ENCODE measurements at places on chromosomes 1 and 21.

DNA sequence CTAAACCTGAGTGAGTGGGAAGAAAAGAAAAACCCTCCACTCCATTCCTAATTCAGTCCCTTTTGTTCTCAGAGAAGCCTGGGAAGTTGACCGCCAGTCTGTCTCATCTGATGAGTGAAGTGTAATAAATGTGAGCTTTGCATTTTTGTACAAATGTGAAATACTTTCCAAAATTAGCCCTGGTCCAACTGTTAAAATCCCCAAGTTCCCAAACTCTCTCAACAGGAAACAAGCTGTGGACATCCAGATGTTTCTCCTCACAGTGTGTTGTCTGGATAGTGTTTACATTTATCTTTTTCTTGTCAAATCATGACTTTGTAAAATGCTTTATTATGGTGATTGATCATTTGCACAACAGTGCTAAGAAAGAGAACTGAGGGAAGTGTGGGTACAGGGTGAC, 145.1 kb downstream of the TM2D1 start:
- DNase-seq = no peak

DNA sequence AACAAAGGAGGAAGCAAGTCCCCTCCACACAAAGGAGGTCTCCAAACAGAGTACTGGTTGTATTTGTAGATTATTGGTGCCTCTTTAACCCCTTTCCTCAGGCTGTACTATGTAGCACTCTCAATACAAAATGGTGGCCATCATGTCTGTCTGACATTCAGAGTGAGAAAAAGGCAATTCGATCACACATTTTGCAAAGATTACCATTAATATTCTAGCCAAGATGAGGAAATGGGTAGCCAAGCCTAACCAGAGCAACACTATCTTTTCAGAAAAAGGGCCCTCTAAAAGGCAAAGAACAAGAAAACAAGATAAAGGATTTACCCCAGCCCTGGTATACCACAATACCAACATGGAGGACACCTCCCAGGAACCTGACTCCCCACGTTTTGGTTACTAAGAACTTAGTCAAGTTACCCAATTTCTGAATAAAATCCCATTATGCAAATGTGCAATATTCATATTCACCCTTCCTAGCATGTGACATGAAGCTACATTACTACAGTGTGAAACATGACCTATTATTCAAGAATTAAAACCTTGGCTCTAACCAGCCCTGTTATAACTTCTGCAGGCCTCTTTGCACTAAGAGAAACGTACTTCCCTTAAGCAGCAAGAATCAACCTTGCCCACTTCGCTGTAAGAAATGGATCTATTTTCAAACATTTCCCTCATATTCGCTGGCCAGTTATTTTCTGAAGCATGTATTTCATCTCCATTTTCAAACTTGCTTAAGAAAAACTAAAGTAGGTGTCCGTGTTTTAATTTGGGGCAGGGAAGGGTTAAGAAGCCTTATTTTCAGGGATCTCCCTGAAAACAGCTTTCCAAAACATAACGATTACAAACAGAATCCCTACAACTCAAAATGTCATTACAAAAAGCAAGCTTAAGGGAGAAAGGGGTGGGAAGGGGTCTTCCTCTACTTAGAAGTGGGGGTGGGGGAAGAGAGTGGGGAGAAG, 2.1 kb downstream of the KDM5B start:
- DNase-seq = no peak

GRCh38 chr1:224780736-224781135, 148.7 kb upstream of the DNAH14 start:
- no peak for DNase-seq

GRCh38 chr1:55682198-55682597, 467.0 kb upstream of the USP24 start:
- DNase-seq = no peak

DNA sequence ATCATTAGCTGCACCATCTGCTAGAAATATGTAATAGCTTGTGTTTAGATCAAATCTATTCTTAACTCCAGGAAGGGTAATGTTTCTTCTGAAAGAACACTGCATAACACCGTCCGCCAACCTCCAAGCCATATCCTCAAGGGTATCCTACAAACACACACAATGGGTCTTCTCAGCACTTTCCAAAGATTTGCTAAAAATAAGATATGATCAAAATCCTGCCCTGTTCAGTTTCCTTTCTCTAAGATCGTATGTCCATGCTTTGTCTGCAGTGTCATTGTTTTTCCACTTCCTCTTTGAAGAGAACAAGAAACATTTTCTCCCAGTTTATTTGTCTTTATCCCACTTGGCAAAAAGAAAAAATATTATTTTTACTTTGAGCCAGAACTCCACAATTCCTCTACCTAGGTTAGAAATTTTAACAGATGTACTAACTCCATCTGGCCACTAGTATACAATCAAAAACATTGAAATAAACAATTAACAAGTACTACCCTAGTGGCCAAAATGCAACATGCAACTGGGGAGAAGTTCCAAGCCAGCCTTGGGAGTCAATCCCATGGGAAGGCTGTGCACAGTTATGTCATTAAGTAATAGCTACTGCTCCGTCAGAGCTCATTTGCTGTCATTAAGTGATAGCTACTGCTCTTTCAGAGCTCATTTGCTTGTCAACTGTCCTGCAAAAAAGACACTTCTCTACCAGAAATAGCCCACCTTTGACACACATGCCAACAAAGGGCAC, 37.8 kb downstream of the FRRS1 start:
- DNase-seq = no peak

GRCh38 chr1:67555461-67556296, 125.5 kb upstream of the SERBP1 start:
- DNase-seq = no peak

- DNase-seq = no peak
Measured at GRCh38 chr1:92240034-92240433, 22.3 kb downstream of the C1orf146 start.

DNA sequence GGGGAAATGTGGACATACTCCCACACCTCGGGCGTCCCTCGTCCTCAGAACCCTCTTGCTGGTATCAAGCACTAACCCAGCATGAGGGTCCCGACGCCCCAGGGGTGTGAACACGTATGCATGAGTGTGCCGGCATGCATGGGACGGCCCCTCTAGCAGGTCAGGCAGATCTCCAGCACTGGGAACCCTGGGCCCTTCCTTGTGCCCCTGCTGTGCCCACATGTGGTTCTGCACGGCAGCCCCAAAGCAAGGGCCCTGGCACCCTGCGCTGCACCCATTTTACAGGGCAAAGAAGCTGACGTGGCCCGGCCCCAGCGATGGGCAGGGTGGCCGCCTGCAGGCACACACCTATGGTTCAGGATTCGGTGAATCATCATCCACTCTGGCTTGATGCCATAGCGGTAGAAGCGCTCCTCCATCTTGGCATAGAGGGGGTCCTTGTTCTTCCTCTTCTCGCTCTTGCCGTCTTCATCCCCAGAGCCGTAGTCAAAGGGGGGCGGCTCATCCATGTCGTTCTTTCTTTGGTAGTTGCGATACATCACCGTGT, 34.2 kb downstream of the CHD5 start:
- no peak for DNase-seq

GRCh38 chr1:15475752-15476314, at the start of gene CELA2B:
Gene CELA2B, plus strand, starts transcription at chr1:15476104. Its CDS starts 22 bp downstream, at chr1:15476126.
- no peak for DNase-seq

DNA sequence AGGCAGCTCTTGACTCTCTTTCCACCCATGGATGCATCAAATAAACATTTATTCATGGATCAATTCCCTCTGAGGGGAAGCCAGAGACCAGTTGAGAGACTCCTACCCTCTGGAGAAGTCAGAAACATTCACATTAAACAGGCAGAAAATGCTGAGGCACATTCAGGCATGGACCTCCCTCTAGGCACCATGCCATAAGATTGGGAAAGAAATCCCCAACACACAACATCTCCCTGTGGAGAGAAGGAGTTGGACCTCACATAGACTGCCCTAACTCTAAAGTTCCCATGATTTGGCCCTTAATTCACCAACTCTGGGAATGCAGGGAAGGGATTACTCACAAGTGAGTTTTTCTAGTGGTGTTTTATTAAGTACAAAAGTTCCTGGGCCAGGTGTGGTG, 415.3 kb upstream of the C1orf87 start:
- DNase-seq = no peak

DNA sequence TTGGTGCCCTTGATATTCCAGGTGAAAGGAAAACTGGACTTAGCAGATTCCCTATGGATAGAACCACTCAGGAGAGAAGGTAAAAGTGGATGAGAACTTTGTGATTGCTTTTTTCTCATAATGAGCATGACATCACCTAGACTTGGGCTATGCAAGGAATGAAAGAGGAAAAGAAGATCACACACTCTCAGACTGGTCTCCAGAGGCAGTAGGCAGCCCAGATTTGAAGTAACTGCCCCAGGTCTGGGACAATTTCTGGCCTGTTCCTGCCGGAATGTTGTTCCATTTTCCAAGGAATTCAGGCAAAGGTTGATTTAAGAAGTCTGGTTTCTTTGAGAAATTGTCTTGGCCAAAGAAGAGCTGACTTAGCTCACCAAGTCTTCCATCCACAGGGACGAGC, 31.7 kb upstream of the USP24 start:
- DNase-seq = no peak

GRCh38 chr1:105585791-105586190, 1470.7 kb upstream of the PRMT6 start:
- no peak for DNase-seq

DNA sequence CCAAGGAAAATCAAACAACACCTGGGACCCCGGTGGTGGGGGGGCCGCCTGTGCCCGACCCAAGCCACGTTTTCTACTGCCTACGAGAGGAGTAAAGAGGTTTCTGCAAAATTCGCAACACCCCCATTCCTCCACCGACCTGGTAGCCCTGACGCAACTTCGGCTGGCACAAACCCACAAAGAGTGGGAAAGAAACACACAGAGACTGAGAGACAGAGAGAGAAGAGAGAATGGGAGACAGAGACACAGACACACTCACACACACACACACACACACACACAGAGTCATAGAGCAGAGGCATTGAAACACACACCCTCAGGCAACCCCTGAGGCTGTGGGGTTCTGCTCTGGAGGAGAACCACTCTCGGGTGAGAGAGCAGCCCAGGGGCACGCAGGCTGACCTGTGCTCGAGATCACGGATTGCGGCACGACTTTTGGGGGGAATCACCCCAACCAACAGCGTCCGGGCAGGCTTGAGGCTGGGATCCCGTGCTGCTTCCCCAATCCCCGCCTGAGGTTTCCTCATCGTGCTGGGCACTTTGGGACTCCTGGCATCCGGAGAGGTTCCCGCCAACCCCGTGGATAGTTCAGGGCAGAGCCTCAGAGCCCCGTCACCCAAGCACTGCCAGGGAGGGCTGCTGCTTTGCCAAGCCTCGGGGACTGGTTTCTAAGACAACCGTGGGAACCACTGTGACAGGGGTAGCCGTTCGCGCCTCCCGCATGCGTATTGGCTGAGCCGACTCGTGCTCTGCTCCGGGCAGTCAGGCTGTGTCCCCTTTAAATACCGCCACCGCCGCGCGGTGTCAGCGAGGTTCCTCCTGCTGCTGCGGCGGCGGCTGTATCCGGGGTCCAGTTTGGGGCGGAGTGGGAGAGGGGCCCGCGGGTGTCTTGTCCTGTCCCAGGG, 682.4 kb upstream of the TPTE start:
- DNase-seq = peak; percentile 12

- DNase-seq = peak; percentile 21
Measured at GRCh38 chr21:42760951-42761751, 107.7 kb downstream of the PDE9A start.

DNA sequence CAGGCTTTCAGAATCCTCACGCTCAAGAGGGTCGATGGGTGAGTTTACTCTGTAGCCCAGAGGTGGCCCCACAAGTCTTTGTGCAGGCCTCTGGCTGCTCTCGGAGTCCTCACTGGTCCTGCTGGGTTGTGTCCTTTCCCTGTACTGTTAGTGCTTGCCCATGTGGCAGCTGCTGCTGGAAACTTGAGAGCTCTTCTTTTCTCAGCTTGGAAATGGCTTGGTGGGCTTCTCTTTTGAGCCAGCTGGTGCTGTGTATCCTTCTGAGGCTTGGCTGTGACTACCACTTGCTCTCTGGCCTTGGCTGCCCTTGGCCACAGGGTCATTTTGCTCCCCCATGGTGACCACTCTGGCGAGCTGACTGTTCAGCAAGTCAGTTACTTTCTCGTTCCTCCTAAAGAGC, 82.2 kb upstream of the LMO4 start:
- no peak for DNase-seq

GRCh38 chr1:208475951-208476845, 232.0 kb upstream of the PLXNA2 start:
- no peak for DNase-seq

DNA sequence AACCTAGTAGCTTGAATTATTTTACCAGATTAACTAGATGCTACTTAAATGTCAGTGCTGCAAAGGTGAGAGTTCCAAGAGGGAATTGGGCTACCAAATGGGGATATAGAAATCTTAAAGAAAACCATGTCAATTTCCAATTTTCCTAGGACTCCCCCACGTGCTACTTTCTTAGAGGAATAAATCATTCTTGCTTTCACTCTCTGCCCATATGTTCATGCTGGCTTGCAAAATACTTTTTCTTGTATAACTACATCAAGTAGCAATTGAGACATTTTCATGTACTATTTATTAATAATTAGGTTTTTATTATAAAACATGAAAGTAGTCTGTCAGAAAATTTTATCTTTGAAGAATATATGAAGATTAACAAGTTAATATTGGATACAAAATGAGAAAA, 11.8 kb downstream of the KCNK2 start:
- DNase-seq = no peak

DNA sequence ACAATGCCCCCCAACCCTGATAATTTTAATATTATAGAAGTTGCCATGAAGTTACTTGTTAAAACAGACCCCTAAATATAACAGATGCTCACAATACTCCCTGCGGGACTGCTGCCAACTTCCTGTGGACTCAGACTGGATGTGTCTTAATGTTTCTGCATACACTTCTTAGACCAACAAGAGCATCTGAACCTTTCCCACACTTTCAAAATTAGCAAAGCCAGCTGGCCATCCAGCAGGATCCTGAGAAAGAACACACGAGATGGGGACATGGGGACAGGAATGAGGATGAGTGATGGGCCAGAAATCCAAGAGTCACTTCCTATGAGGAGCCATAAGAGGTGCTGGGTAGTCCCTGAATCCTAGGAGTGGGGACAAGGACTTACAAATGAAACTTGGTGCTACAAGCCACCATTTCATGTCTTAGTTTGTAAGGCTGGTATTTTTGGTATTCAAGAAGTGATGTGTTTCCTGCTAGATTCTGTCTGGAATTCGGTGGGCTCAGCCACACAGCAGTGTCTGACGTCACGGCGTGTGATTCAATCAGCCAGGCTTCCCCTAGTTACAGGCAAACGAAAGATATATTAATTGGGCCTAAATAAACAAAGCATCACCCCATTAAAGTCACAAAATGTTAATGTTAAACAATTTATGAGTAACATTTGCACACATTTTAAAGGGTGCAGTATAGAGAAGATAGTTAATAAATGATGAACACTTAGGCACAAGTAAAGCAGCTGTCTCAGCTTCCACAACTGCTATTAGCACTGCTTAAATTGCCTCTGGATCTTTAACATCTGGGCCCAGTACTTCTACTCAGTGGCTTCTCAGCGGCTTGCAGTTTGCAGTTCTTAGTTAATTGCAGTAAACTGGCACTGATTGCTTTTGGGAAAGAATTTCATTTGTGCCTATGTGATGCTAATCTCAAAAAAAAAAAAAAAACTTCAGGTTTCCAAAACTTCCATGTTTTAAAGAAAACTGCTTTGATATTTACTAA, 41.2 kb upstream of the RGS8 start:
- no peak for DNase-seq

- no peak for DNase-seq
Measured at GRCh38 chr1:224217655-224218623, 34.9 kb downstream of the DEGS1 start.

All from NCI-H1092 (cell line).